Fibroblast of the conjunctiva (primary cell): ENCODE measurements at places on chromosomes 2 and 18.

DNA sequence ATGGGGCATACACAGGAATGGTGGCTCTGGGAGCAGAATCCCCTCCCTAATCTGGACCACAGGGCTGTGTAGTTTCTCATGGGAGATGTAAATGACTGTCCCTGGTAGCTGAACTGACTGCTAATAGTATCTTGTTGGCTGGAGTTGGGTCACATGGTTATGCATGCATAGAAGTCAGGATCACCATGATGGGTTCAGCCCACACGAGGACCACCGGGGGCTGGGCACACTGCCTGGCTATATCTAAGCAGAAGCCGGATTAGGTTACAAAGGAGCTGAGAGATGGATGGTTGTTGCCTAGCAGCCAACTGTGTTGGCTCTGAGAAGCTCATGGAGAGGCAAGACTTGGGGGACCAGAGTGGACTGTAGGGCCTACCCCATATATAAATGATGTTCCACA is 6.7 kb upstream of the MAP3K2 start:
- no peak for DNase-seq

- no peak for DNase-seq
These were observed 678.3 kb downstream of the NYAP2 start for GRCh38 chr2:226077841-226078240.

DNA sequence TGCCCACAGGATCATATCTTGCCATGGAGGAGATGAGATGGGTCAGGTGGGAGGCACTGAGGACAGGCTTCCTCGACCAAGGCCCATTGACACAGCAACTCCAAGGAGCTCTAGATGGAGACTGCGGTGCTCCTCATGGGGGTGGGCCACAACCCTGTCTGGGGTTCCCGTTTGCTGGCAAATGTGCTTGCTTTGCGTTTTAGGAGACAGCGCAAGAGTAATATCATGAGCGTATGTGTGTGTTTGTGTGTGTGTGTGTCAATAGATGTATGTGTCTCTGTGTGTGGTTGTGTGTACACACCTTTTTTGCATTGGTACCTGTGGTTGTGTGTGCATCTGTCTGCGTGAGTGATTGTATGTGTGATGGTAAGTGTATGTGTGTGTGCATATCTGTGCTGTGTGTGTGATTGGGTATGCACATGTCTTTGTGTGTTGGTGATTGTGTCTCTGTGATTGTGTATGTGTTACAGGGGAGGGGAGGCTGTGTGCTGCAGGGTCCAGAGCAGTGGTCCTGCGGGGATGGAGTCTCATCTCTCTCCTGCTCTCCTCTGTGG is 4.4 kb downstream of the FBLN7 start:
- DNase-seq: no peak

DNA sequence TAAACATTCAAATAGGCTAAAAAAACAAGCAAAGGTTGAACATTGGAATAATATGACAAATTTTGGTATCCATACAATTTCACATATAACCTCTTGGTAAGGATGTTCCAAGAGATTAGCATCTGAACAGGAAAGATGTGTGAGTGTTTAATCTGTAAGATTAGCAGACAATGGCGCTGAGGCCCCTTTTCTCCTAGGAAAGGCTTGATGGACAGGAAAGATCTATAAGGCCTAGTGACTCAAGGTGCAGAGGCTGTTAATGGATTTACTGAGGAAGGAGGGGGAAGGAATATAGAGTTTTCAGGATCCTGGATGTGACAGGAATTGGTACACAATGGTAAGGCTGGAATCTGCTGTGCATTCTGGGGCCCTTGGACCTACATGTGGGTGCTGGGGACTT is 48.1 kb upstream of the SMAD2 start:
- DNase-seq: no peak

- no peak for DNase-seq
These were observed 14.5 kb upstream of the IL1RN start for GRCh38 chr2:113112871-113113270.

DNA sequence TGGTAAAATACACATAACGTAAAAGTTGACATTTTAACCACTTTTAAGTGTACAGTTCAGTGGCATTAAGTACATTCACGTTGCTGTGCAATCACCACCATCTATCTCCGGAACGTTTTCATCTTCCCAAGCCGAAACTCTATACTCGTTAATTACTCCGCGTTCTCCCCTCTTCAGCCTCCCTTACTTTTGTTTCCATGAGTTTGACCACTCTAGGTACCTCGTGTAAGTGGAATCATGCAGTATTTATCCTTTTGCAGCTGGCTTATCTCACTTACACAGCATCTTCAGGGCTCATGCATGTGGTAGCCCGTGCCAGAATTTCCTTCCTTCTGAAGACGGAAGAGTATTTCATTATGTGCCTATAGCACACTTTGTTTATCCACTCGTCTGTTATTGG is 225.2 kb downstream of the SLC4A3 start:
- DNase-seq: no peak

- no peak for DNase-seq
These were observed 48.4 kb upstream of the DSG1 start for GRCh38 chr18:31269566-31269965.

- peak; percentile 18 for DNase-seq
These were observed 58.3 kb downstream of the FBXO36 start for GRCh38 chr2:229980431-229981184.

GRCh38 chr2:189536830-189537229 is 43.8 kb downstream of the SLC40A1 start:
- DNase-seq: no peak

DNA sequence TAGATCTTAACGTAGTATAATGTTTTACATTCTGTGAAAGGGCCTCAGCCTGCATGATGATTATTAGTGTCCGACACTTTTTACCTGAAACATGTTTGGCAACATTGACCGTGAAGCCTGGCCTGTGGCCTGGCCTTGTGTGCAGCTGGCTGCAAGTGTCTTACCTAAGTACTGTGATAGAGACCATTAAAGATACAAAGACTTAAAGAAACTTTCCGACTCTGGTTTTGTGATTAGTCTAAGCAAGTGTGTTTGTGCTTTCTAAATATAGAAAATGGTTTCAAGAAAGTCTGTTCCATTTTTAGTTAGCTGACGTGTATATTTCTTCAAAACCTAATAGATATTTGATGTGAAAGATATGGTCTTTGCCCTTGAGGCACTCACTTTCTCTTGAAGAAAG is 601.8 kb downstream of the LRP1B start:
- no peak for DNase-seq

DNA sequence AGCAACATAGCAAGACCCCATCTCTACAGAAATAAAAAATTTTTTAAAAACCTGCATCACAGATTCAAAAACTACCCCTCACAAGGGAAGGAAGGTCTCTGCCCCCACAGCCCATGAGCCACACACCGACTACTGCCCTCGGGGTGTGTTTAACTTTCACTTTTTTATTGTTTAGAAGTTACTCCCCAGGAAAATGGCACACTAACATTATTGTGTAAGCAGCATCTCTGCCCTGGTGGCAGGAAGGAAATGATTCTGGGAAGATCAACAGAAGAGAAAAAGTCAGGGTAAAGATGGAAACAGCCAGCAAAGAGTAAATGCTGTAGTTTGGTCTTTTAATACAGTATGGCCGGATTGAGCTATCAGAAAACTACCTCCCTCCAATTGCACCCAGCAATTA is 21.9 kb downstream of the TRABD2A start:
- DNase-seq: no peak

DNA sequence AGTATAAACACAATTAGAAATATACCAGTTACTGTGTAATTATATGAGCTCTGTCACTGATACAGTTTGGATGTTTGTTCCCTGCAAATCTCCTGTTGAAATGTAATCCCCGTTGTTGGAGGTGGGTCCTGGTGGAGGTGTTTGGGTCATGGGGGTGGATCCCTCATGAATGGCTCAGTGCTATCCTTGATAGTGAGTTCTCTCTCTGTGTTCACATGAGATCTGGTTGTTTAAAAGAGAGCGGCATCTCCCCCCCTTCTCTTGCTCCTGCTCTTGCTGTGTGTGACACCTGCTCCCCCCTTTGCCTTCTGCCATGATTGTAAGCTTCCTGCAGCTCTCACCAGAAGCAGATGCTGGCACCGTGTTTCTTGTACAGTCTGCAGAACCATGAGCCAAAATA is 24.1 kb downstream of the MTX2 start:
- DNase-seq: no peak

- no peak for DNase-seq
These were observed 498.4 kb downstream of the XIRP2 start for GRCh38 chr2:167386694-167387093.

- no peak for DNase-seq
These were observed 6.6 kb downstream of the NR4A2 start for GRCh38 chr2:156325688-156326525.

- peak; percentile 24 for DNase-seq
These were observed 61.3 kb downstream of the ATL2 start for GRCh38 chr2:38315707-38316333.

- DNase-seq: no peak
These were observed 243.0 kb upstream of the CHST9 start for GRCh38 chr18:27428120-27428519.

DNA sequence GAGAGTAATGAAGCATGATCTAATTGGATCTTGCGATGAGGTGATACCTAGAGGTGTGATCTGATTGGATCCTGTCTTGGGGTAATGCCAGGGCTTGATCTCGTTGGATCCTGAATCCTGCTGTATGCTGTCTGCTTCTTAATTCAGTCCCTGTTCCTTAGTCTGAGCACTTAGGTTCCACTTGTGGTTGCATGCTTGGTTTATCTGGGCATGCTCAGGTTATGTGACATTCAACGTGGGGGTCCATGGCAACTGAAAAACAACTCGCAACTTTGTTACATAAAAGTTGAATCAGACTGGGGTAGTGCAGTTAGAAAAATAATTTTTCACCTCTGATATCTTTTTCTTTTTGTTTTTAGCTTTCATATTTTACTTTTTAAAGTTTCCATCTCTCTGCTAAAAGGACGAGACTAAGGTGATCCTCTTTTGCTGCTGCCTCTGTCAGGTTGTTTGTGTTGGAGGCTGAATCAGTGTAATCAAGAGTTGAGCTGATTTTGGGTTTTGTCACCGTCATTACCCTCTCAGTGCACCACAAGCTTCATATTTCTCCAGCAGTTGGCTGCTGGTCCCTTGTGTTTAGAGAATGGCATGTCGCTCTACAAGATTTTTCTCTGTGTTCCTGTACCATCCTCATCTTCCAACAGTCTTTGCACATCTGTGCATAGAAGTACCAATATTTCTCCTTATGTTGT is 67.9 kb downstream of the NCOA1 start:
- DNase-seq: no peak

DNA sequence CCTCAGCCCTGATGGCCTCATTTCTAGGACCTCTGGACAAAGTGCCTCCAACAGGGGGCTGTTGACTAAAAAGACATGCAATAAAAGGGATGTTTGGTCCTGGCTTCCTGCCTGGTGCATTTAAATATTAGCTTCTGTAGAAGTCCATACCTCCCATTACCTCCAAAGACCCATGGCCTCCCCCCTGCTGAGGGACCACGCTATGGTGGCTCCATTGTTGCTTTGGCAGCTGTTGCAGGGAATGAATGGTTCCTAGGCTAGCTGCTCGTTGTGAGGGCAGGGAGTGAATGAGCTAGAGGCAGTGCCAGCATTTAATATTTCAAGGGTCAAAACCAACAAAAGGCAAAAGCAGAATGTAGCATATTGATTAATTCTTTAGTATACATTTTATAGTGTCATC is 285.9 kb downstream of the SLC8A1 start:
- no peak for DNase-seq

DNA sequence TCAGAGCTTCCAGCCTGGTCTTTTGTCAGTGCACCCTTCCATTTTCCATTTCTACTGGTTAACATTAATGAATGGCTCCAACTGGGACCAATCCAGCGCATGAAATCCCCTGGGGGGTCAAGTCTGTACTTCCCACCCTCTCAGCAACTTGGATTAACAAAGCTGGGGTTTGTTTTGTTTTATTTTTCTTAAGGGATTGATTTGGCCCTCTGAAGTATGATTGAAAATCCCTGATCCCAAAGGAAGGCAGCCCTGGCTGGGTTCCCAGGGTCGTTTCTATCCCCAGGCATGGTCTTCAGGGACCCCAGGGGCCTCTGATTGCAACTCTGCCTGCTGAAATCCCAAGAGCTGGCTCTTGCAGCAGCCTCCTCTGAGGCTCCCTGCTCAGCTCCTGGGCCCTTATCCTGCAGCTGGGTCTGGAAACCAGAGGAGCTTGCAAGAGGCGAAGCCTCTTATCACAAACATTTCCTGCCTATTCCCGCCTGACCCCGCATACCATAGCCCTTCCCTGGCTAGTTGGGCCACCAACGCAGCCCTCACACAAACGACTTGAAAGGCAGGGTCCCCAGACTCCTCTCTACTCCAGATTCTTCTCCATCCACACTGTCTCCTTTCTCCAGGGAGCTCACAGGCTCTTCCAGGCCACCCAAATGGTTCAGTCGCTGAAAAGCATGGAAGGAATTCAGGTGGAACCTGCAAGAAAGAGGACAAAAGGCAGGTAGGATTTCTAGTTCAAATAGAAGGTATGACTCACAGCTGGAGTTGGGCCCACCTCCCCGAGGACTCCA is 109.7 kb upstream of the PKDCC start:
- DNase-seq: no peak

DNA sequence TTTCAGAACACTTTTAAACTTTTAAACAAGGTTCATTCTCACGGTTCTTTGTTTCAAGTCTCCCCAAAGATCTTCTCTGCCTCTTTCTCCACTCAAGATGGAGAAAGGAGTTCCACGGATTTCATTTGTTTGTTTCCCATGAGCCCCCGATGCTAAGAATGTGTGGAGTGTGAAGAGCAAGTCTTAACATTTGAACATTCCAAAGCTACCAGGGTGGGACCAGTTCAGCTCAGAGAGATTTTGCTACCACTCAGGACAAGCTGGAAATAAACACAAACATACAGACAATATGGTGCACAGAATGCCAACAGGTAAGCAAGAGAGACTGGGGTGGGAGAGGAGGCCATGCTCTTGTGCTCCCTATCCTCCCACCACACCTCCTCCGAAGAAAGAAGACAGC is 56.7 kb downstream of the SPRED2 start:
- DNase-seq: no peak

- no peak for DNase-seq
These were observed 729 bp upstream of the REL start for GRCh38 chr2:60880643-60881046.

DNA sequence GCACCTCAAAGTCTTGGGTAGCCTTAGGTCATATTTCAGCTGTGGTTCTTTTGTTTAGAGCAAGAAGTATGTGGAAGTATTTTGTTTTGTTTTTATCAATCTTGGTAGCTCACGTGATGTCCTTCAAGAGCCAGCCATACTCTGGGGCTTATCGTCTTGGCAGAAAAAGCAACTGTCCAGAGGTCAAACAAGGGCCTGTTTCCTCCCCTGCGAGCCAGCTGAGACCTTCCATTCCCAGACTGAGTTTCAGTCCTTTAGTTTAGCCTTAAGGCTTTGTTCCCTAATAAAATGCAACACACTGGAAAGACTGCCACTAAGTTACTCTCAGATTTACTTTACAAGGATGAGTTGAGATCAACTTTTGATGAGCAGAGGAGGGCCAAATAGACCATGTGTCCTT is 63.5 kb downstream of the TXNL1 start:
- no peak for DNase-seq

- DNase-seq: no peak
These were observed 9.9 kb downstream of the RELCH start for GRCh38 chr18:62196980-62197379.

GRCh38 chr2:27001950-27002349 is 30.8 kb upstream of the TMEM214 start:
- DNase-seq: no peak
